NCI-H187 treated with DMSO at 0.1 percent for 48 hours (cell line): ENCODE measurements at places on chromosomes 3 and 15.

DNA sequence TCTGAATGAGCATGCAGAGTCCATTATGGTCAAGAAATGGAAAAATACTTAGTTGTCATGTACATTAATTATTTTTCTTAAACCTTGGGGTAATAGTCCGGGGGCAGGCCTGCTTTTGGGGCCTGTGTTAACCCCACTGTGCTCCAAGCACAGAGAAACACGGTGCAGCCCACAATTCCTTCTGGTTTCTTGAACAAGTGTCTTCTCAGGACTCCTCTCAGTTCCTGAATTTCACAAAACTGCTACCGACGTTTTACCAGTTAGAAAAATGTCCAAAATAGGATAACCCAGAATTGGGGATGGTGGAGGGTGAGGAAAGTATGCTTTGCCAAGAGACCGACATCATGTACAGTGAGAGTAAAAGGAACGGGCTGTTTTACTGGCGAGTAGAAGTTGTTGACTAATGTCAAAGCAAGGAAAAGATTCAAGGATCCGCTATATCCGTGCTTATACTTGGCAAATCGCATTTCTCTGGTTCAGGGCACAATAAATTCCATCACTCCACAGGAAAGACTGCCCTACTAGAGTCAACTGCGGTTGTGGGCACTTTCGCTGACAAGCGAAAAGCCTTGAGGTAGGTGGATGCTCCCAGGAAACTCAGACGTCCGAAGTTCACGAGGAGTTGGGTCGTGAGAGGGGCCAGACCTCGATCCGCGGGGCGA is 495 bp upstream of the NXPE3 start:
- no peak for DNase-seq

DNA sequence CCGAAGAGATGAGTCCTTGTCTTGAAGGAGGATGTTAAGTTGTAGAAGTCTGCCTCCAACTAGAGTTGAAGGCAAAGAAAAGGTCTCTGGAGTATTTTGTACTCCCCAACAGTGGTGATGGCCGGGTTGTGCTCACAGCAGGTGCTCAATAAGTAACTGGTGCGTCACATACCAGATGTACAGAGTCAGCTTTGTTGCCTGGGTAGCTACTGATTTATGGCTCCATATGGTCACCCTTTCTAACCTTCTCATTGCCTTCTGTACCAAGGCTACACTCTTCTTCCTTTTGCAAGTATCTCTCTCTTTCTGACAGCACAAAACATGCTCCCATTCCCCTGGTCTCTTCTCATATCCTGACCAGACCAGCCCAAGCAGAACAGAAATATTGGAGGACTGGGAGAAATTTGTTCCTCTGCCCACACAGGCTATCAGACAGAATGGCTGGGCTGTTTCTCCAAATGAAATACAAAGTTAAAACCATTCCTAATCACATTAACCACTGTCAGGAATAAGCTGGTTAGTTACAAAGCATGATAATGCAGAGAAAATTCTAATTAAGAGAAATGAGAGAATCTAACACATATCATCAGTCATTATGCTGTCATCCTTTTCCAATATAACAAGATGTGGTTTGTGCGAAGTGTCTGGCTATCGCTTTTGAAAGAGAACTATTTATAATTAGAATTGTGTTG is 150.1 kb upstream of the LRRN1 start:
- DNase-seq = no peak

GRCh38 chr15:69391046-69391757 is 22.9 kb upstream of the KIF23 start:
- no peak for DNase-seq

DNA sequence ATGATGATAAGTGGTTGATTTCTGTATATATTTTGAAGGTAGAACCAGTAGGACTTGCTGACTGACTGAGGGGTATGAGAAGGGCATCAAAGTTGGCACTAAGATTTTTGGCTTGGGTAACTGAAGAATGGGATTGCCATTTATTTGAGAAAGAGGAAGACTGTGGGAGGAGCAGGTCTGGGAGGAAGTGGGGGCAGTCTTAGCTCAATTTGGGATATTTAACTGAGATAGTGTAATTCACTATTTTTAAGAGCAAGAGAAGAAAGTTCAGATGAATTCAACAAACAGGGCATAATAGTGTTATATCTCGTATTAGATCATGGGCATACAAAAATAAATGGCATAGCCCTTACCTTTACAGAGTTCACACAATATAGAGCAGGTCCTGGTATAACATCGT is 1.7 kb downstream of the BUB1B start:
- DNase-seq = no peak

GRCh38 chr15:68709876-68710275 is 110.8 kb downstream of the ANP32A start:
- no peak for DNase-seq

DNA sequence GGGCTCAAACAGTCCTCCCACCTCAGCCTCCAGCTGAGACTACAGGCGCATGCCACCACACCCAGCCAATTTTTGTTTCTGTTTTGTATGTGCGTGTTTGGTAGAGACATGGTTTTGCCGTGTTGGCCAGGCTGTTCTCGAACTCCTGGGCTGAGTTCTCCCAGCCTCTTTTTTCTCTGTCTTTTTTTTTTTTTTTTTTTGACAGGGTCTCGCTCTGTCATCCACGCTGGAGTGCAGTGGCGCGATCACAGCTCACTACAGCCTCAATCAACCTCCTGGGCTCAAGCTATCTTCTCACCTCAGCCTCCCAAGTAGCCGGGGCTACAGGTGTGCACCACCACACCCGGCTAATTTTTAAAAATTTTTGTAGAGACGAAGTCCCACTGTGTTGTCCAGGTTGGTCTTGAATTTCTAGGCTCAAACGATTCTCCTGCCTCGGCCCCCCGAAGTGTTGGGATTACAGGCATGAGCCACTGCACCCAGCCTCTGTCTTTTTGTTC is 867 bp upstream of the DCAF1 start:
- DNase-seq = no peak

DNA sequence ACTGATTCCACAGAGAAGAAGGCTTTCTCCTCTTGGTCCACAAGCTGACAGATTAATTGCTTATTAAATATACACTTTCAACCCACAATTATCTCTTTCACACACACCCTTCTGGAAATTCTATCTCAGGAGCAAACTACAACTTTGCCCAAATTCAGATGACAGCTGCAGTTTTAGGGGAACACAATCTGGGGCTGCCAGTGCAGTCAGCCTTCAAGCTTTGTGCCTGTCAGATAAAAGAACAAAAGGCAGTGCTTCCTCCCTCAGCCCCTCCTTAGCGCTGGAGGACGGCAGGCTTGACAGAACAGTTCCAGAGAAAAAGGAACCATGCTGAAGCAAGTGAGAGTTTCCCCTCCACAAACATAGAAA is 99.6 kb downstream of the TMCC1 start:
- no peak for DNase-seq

- no peak for DNase-seq
Observed at GRCh38 chr15:75945953-75946352, 42.3 kb downstream of the FBXO22 start.

DNA sequence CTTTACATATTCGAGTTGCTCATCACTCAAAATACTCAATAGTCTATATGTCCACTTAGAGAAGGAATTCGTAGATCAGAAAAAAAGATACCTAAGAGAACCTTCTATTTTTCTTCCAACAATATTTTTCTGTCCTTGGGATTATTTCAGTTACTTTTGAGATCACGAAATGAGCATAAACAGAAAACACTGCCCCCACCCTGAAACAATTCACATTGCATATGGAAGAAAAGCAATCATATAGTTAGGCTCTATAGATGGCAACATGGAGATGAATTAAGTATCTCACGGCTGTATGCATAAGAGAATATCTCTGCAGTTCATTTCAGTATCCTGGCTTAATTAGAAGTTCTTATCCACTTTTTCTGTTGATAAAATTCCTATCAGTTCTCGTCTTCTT is 391.1 kb downstream of the FGF12 start:
- no peak for DNase-seq

DNA sequence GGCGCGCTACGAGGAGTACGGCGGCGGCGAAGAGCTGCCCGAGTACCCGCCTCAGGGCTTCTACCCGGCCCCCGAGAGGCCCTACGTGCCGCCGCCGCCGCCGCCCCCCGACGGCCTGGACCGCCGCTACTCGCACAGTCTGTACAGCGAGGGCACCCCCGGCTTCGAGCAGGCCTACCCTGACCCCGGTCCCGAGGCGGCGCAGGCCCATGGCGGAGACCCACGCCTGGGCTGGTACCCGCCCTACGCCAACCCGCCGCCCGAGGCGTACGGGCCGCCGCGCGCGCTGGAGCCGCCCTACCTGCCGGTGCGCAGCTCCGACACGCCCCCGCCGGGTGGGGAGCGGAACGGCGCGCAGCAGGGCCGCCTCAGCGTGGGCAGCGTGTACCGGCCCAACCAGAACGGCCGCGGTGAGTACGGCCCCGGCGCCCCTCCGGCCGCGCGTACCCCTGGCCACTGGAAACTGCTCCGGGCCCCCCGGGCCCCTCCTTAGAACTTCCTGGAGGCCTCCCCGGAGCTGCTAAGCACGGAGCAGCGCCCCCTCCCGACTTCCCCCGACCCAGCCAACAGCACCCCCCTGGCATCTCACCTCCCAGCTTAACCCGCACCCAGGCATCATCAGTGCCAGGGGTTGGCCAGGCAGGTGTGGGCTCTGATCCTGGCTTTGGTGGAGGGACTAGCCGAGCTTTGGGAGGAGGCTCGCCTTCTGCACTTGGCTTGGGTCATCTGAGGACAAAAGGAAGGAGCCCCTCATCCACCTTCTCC is 1.4 kb downstream of the LOXL1 start:
- DNase-seq = no peak

DNA sequence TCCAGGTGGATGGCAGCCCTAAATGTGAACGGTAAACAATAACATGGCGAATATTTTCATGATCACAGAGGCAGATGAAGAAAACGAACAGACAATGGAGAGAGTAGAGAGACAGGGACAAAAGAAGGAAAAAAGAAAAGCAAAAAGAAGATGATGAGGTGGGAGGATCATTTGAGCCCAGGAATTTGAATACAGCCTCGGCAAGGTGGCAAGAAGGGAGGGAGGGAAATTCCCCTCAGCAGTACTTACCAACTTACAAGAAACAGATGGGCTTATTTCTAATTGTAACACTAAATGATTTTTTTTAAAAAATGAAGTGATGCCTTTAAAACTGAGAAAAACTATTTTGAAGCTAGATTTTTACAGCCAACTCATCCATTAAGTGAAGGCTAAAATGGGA is 6.0 kb upstream of the MAP4 start:
- DNase-seq = no peak

DNA sequence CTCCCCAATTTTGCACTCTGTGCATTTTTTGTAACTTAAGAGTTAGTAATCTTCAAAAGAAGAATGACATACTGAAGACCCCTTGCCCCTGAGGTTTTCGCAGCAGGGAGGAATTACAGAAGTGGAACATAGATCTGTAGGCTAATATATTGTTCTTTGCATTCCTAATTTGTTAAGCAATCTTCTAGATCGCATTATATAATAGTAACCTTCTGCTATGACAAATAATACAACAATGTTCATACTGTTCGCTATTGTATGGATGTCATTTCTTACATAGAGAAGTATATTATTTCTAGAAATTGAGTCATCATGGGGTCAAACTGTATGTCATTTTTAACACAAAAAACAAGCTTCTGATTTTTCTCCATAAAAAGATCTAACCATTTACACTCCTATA is 95.8 kb upstream of the TGFBR2 start:
- no peak for DNase-seq

GRCh38 chr3:173398111-173398479 is 551 bp downstream of the NLGN1 start:
- DNase-seq = no peak

- DNase-seq = no peak
Observed at GRCh38 chr15:101049856-101050622, 130.9 kb downstream of the LRRK1 start.

DNA sequence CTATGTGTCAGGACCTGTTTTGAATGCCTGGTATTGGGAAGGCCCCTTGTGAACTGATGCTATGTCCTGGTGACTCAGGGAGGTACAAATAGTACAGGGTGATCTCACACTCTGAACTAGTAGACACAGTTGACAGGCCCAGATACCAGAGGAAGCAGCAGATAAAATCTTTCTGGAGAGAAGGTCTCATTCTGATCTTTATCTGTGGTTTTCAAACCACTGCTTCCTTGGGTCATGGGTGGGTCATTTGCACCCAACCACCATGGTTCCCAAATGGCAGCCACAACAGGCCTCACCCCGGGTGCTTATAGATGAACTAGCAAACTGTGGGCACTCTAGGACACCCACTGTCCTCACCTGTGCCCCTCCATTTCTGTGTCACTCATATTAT is 43.4 kb downstream of the PXYLP1 start:
- DNase-seq = no peak

DNA sequence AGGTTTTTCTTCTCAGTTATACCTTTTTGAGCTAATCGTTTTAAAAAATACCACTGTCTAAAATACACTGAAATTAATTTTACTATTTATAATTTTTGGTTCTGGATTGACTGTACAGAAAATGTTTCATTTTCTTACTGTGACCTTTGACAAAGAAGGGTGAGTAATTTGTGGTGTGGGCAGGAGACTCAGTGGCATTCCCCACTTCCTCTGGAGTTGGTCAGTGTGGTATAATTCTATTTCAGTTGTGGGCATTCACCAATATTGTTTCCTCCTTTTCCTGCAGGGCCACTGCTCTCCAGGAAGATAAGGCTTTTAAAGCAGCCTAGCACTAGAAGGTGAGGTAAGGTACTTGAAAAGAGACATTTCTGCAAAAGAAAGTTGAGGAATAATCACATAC is 6.5 kb downstream of the DAG1 start:
- no peak for DNase-seq

- no peak for DNase-seq
Observed at GRCh38 chr15:69357773-69358771, 56.1 kb upstream of the KIF23 start.
